Activated CD4-positive, alpha-beta T cell treated with anti-CD3 and anti-CD28 coated beads, Interleukin-2, amount 50 U/mL, for 4 hours (primary cell): ENCODE measurements at places on chromosomes 5 and 9.

DNA sequence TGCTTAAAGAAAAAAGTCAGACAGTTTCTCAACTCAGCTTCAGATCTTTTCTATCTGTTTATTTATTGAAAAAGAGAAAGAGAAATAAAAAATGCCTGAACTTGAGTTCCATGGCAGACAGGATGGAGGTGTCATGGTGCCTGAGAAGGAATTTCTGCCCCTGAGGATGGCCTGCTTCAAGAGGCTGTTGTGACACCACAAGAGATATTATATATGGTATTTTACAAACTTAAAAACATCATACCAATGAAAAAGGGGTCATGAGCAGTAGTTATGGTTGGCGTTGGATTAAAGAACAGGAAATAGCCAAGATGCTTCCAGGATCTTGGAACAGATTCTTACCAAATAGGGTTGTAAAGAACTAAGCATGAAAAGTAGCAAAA lies 344.6 kb downstream of the GLIS3 start:
- DNase-seq = no peak

- DNase-seq = no peak
Measured at GRCh38 chr5:32346869-32347268, 34.1 kb upstream of the MTMR12 start.

DNA sequence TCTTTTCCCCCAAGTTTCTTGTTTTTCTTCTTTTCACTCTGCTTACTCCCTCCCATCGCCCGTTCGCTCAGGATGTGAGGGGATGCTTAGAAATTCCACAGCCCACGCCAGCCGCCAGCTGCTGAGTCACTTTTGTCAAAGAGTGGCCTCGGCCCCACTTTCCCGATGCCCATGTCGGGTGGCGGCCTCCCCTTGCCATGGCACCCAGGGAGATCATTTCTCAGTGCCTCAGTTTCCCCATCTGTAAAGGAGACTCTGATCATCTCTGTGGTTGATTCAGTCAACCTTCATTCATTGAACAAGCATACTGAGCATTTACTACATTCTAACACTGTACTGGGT lies 353 bp upstream of the PDGFRB start:
- DNase-seq = no peak

GRCh38 chr9:127682351-127683136 lies 24.2 kb upstream of the CFAP157 start:
- no peak for DNase-seq

DNA sequence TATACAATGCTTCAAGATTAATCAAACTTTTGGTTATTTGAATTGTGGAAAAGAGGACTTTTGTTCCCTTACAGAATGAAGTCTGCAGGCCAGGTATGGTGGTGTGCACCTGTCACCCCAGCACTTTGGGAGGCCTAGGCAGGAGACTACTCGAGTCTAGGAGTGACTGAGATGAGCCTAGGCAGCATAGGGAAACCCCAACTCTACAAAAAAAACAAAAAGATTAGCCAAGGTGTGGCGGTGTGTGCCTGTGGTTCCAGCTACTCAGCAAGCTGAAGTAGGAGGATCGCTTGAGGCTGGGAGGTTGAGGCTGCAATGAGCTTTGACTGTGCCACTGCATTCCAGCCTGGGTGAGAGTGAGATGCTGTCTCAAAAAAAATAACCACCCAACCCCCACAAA lies 9.3 kb downstream of the CCNH start:
- no peak for DNase-seq

DNA sequence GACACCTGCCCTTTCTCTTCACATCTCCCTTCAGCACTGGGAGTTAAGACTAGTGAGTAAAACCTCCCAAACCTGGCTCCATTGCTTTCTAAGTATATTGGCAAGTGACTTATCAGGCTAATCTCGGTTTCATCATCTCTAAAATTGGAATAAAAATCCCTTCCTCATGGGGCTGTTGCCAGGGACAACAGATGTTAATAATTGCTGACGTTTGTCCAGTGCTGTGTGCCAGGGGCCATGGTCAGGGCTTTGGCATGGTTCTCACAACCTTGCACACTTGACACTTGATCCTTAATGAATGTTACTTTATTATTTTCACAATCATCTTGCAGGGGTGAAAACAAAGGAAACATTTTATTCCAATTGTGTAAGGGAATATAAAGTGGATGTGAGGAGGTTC lies 1262.0 kb upstream of the WWC1 start:
- no peak for DNase-seq

- no peak for DNase-seq
Measured at GRCh38 chr9:127148014-127148413, 25.6 kb upstream of the ANGPTL2 start.

- no peak for DNase-seq
Measured at GRCh38 chr5:122297587-122298298, 14.3 kb upstream of the SNCAIP start.

GRCh38 chr9:127241354-127241753 lies 23.2 kb upstream of the GARNL3 start:
- no peak for DNase-seq

DNA sequence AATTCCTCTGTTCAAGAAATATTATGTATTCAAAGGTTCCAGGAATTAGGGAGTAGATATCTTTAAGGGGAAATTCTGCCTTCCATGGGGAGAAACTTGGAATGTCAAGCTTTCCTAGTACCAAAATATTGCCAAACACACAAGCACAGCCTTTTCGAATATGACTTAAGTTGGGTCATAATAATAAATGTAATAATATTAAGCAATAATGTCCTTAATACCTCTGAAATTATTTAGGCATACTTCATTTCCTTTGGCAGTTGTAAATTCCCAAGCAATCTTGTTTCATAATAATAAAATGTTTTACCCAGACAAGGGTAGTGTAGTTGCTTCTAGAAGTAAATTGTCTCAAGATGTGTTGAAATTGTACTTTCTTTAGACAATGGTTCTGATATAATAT lies 630.3 kb upstream of the CDH18 start:
- DNase-seq = no peak

- no peak for DNase-seq
Measured at GRCh38 chr5:130289132-130290088, 385.1 kb downstream of the CHSY3 start.

- no peak for DNase-seq
Measured at GRCh38 chr5:1752881-1753280, 46.8 kb downstream of the MRPL36 start.

DNA sequence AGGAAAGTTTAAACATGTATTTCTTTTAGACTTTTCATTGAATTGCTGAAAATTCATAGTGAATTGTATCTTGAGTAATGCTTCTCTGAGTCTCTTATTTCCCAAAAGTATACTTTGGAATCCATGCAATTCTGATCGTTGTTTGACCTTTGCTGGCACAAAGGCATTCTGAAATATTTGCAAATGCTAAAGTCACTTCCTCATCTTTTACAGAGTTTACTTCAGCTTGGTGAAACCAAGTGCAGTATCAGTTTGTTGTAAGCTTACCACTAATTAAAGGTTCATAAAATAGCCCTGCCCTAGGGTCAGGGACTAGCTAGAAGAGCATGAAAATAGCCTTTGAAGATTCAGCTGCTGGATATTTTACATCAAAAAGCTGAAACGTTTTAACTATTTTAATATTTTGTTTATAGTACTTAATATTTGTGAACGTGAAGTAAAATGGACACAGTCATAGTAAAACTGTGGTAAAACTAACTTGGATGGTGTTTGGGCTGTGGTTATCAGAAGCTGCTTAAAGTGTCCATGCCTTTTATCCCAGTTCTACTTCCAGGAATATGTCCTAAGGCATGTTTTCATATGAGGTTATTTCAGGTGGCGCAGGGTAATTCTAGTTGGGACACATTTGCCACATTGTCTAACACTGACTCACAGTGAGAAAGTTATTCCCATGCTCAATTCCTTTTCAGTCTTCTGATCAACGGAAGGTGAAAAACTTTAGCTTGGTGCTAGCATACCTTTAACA lies 45.3 kb downstream of the SLC22A5 start:
- no peak for DNase-seq

GRCh38 chr5:132065951-132066701 lies 5.7 kb downstream of the IL3 start:
- no peak for DNase-seq

- DNase-seq = no peak
Measured at GRCh38 chr5:1568201-1568979, 44.6 kb upstream of the LPCAT1 start.

DNA sequence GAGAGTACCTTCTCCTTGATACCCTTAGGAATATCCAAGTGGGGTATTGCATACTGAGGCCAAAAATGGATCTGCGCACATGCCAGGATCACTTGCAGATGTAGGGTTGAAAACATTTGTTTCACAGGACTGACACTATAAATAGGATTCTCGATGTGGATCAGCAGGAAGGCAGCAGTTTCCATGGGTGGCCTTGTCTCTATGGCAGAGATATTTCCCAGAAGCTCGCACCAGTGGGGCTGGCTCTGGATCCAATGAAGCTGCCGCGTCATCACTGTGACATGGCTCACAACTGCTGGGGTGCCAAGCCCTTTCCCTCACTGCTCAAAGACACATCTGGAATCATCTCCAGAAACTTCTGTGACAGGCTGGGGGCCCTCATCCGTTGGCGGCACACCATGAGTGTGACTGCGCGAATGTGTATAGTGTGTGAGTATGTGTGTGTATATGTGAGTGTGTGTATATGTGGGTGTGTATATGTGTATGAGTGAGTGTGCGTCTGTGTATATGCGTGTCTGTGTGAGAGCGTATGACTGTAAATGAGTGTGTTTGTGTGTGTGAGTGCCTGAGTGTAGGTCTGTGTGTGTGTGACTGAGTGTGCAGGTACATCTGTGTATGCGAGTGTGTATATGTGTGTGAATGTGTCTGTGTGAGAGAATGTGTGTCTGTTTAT lies 182.5 kb downstream of the GAS1 start:
- DNase-seq = no peak

DNA sequence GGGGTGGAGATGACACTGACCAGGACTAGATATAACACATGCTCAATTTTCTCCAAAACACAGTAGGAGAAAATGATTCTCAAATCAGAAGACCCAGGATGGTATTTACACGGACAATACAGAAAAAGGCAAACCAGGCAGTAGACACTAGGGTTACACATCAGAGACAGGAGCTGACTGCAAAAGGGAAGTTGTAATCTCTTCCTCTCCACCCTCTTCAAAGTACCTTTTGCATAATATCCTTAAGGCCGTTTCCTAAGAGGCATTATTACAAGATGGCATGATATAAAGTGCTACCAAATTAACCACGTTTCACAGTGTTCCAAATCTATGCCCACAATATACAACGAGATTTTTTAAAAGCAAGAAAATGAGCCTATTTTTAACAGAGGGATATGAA lies 39.2 kb downstream of the YIPF5 start:
- no peak for DNase-seq

DNA sequence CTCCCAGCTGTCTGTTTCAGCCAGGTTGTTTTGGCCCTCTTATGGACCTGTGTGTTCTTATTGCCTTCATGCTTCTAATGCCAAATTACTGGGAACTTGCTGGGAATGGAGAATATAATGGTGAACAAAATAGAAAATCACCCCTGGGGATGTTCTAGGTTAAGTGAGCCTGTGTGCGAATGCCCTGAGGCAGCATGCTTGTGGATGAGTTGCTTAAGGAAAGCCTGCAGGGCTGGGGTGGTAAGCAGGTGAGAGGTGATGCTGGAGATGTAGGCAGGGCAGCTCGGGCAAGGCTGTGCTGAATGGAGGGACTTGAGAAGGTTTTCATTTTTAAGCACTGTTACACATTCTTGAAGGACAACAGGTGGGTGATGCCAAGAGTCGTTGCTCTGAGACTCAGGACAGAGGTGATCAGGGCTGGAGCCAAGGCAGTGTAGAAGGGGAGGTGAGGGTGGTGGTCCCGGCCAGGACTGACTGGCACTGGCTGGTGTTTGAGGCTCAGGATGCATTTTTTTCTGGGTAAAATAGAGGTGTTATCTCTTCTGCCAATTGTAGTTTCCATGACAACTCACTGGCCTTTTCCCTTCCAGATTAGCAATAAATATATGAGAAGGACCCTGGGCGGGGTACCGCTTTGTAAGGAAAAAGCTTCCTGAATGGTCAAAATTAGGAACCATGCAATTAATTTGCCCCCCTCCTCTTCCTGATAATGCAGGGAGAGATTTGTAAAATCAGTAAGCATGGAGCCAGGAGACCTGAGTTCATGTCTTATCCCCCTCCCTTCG lies 342.8 kb downstream of the ICE1 start:
- DNase-seq = no peak

DNA sequence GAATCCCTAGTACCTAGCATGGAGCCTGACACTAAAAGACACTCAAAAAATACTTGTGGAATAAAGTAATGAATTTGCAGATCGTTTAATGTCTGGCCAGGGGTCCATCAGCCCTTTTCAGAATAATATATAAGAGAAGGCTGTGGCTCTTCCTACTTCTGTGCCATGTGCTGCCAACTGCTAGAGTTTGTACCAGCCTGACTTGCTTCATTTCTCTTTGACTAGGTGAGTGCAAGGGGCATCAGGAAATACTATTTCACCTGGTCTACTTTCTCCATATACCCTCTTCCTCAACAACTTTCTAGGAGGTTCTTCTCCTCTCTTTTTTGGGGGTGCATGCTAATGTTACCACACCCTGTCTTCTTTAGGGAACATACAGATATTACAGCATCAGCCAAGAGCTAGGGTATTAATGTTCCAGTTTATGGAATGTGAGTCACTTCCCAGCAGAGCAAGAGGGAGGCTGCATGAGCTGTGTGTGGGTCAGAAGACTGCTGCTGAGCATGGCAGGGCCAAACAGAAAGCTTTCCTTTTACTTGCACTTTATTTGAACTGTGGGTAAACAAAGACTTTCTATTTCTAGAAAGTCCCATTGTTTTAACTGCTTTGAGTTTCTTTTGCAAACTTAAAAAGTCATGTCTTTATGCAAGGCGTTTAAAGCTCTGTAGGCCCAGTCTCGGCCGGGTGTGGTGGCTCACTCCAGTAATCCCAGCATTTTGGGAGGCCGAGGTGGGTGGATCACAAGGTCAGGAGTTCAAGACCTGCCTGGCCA lies 158.9 kb downstream of the ADAMTSL1 start:
- no peak for DNase-seq

DNA sequence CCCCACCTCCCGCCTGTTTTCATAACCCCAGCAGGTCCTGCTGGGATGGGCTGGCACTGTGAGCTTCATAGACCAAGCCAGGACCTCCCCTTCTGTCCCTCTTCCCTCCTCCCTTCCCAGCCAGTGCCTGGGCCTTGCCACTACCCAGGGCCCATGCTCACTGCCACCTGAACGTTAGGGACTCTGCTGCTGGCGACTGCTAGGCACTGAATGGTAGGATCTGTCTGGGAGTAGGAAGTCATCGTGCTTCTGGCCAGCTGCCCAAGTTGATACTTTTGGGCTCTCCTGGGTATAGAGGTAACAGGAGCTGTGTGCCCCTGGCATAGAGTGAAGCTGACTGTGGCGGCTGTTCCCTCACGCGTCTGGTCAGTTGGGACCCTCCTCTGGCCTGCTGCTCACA lies 8.4 kb downstream of the TRIM41 start:
- no peak for DNase-seq

GRCh38 chr5:133232011-133232410 lies 180.2 kb downstream of the HSPA4 start:
- no peak for DNase-seq
